ENCODE measurements at places on chromosomes 2 and 18.

DNA sequence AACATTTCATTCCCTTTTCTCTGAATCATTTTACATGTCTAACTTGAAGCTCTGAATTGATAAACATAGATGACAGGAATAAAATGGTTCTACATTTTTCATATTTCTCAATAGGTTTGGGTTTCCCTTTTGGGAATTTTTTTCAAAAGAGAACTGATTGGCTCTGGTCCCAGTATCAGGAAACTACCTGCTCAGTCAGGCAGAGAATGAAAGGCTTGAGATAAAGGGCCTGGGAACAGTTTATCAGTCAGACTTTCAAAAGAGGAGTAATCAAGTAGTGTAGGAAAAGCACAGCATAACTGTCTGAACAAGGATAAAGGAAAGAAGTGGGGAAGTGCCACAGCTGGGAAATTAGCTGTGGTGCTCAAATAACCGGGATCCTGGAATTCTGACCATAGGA lies 28.3 kb upstream of the CCL20 start:
- DNase-seq = no peak

DNA sequence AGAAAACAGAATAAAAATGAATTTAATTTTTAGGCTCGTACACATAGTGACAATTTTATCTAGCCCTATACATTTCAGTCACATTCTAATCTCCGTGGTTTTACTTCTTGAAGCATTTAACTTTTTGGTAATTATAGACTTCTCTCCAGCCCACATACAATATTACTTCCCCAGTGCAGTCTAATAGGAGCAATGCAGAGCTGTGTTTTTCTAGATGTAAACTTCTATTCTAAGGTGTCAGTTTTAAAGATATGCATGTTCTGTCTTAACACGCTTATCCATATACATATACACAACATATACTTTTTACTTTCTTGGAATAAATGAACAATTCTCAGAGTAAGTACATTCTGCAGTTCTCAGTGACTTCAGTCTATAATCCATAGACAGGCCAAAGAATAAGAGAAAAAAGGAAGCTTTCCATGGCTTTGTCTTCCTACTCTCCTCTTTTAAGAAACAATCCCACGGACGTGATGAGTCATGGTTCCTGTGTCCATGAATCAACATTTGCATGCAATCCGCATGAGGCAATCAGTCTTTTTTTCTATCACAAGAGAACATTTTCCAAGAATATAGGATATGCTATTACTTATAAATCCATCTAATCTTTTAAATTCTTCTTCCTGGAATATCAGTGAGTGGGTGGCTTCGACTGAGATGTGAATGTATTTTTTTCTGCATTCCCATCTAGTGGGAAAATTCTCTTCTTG lies 42.8 kb downstream of the CCDC102B start:
- DNase-seq = no peak

DNA sequence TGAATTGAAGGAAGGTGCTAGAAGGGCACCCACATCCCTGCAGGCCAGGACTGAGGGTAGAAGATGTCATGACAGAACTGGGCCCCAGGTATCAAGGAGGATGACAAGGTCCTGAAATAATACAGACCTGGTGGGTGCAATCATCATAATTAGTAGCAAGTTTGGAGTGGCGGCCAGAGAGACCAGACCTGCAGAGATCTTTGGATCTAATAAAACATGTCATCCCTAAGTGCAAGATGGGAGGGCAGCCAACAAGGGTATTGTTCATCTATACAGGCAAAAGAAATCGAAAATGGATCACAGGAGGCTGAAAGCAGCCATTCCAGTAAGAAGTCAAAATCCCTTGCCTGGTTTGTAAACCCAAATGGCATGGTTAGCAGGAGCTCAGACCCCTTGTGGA lies 111.3 kb upstream of the BOD1L2 start:
- DNase-seq = no peak

GRCh38 chr18:35842536-35842935 lies 129.9 kb upstream of the RMP24 start:
- DNase-seq = no peak

GRCh38 chr2:112690853-112691401 lies 29.9 kb upstream of the NT5DC4 start:
- no peak for DNase-seq

DNA sequence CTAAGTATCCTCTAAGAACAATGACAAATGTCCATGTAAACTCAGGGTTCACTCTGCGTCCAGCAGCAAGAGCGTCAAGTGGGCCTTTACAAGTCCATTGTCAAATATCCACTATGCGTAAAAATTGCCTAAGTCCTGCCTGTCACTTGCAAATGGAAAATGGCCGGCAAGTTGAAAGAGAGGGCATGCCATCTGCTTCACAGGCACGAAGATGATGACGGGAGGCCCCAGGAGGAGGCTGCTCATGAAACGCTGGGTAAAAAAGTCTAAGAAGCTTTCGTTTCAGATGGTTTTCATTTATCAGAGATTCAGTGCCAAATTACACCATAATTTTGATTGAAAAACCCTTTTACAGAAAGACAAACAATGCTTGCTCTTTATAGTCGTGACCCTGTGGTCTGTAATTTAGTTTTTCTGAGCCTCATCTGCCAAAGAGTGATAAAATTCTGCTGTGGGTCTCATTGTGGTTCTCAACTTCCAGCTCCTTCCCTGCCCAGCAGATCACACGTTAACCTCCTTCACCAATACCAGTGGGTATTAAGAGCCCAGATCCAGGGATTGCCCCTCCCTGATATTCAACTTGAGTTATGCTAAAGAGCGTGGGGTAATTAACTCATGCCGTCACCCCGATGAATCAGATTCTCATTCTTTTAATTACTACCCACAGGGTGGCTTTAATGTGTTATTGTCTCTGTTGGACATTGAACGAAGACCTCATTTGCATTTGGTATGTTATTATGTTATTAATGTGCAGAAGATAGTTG lies 160.2 kb upstream of the ALKAL2 start:
- no peak for DNase-seq

DNA sequence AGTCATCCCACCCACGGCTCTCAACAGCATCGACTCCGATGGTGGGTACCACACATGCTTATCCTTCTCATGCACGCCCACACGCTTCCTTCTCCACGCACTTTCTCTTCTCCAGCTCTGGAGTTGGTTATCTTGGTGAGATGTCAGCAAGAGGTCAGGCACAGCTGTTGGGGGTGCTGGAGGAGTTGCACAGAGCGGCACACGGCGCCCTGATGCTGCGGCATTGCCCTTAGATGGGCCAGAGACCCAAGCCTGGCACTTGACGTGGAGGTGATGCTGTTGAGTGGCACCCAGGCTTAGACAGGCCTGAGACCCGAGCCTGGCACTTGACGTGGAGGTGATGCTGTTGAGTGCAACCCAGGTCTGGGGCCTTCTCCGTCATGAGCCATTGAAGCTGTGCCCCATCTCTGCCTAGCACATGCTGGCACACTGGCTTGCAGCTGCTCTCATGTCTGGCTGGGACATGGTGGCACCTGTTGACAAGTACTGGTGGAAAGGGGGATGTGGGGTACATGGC lies 83.2 kb downstream of the DGKD start:
- DNase-seq = no peak

GRCh38 chr2:215577356-215577755 lies 141.5 kb upstream of the FN1 start:
- no peak for DNase-seq

DNA sequence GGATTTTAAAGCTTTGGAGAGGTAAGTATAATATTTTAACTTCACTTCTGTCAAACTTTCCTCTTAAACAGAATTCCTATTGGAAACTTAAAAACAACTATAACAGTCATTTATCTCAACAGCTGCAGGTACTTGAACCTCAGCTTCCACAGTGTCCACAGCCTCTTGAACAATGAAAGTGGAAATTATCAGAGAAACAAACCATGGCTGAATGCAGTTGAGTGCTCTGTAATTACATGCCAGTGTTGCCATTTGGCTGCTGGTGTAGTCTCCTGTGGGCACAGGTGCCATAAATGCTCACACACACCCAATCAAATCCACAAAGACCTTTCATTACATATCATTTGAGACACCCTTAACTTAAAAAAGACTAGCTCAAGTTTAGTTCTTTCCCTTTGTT lies 125.1 kb downstream of the CPS1 start:
- no peak for DNase-seq

DNA sequence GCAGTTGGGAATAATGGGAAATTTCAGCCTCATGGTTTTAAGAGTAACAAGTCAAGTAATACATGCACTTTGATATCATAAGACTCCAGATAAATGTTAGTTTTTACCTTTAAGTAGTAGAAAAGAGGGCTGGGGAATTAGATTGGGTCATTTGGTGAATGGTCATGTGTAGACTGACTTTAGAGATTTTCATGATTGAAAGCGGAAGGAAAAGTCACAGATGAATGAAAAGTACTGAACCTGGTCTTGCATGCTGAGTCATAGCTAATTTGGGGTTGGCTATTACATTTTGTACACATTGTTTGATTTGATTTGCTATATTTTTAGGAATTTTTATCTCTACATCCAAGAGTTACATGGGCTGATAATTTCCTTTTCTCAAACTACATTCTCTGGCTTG lies 539.4 kb upstream of the SPHKAP start:
- DNase-seq = no peak

DNA sequence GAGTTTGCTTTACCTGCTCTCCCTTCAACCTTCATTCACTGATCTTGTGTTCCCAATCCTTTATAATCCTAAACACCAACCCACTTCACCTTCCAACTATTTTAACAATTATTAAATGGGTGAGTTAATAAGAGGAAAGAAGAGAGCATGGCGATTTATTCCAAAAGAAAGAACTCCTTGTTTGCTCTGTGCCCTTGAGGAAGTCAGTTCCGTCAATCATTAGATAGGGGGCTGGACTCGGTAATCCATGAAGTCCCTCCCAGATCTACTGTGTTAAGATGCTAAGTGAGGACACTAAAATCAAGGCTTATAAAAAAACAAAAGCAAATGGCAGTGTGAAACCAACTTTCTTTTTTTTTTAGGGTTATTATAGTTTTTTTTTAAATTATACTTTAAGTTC lies 589.9 kb downstream of the XIRP2 start:
- no peak for DNase-seq

DNA sequence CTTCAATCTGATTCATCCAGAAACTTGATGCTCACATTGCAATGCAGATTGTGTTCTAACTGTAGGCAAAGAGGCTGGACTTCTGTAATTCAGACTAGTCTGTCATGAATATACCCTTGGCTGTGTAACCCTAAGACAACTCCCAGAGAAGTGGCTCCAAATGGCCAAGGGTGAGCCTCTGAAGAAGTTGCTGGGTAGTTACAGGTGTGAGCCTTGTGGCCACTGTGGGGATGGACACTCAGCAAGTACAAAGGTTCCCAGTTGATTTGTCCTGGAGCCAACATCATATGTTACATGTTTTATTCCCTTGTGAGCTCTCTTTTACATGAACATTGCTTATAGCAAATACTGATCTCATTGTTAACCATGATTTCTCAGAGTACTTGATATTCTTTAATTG lies 94.8 kb upstream of the KCNJ3 start:
- DNase-seq = no peak

DNA sequence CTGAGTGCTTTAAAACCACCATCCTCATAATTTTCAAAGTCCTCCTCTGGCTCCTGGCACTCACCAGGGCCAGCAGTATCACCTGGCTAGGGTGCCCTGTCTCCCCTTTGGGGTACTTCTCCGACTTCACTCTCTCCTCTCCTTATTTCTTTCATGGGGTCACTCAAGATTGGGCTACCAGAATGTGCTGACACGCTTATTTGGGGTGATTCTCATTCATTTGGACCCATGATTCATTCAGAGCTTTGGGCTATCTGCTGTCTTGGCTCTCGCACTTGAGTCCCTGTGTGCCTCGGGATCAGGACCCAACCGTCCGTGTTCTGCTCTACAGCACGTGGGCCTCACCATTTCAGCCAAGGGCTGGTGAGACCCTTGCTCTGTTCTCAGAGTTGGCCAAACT lies 70.1 kb upstream of the NEDD4L start:
- no peak for DNase-seq

- DNase-seq = no peak
Observed at GRCh38 chr2:28378679-28379584, 13.7 kb upstream of the FOSL2 start.

DNA sequence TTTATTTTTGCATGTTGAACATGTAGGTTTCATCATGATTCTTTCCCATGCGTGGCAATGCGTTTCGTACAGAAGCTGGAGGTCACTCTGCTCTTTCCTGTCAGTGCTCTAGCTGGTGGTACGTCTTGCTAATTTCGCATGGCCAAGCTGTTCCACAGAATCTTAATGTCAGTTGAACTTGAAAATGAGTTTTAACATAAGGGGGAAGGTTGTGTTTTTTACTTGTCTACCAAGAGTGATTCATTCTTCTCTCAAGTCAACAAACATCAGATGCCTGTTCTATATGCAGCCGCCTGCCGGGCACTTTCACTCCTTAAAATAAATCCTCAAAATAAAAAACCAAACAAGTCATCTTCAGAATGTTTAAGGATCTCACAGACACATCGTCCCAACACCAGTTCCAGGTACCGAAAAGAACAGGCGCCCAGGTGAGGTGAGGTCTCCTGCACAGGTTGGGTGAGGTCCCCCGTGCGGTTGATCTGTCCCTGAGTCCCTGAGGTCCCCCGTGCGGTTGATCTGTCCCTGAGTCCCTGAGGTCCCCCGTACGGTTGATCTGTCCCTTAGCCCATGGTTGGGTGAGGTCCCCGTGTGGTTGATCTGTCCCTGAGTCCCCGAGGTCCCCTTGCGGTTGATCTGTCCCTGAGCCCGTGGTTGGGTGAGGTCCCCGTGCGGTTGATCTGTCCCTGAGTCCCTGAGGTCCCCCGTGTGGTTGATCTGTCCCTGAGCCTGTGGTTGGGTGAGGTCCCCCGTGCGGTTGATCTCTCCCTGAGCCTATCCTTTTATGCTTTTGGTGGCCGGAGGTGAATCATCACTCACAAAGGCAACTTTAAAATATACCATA lies 57.0 kb upstream of the KCNG2 start:
- DNase-seq = no peak

- DNase-seq = no peak
Observed at GRCh38 chr2:186909095-186909494, 60.1 kb upstream of the ZSWIM2 start.

DNA sequence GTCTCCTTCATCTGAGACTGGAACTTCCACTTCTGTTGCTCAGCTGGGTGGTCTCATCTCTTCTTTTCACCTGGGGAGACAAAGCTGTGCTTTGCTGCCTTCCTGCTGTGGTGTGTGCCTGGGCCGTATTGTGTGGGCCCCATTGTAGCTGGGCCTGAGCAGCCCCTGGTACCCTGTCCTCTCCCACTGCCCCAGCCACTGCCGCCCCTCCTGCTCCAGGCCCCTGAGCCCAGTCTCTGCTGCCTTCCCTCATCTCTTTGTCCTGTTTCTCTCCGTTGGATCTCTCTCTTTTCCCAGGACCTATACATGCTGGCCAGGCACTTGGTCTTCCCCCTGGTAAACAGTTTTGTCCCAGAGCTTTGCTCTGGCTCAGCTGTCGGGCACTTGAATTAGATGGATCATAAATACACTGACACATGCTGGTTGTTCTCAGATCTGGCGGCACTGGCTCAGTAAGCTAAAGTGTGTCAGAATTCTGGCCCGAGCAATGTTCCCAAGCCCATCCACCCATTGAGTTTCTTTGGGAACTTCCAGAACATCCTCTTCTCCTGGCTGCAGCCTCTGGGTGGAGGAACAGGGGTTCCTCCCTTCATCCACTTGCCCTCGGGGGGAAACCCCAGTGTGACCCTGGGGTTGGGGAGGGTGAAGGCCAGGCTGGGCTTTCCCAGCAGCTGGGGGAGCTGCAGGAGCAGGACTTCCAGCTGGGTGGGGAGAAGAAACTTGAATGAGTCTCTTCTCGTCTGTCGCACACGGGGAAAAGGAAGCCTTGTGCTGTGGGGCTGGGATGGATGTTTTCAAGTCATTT lies 99.0 kb downstream of the DGKD start:
- DNase-seq = no peak

- no peak for DNase-seq
Observed at GRCh38 chr18:44705075-44705675, 24.5 kb downstream of the SETBP1 start.

All from cortex of kidney (tissue), 1 donor.